Lower leg skin (tissue), 4 donors: ENCODE measurements at places on chromosomes 2 and 18. TPM values are rescaled to one million over a fixed set of nuclear protein-coding genes. Genes with fewer than 3 reads are reported as not detected.

The COL4A4 gene
- total RNA-seq: 0.04 TPM

DNA sequence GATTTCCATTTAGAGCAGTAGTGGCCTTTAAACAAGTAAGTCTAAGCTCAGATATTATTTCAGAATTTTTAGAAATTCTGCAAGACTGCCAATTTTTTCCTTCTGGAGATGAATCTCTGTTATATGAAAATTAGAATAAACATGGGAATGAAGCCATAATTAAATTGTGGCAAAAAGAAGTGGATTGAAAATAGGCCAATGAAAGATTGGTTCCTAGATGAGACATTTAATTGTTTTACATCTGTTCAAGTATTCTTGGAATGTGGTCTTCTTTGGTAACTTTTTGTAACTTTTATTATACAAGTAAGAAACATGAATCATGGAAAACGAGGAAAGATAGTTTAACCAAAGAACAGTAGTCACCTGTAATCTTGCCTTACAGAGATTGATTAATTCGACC, 10.3 kb downstream of the CAD start:
- DNase-seq: no peak

The EPHA4 gene
- 35.2 TPM for total RNA-seq

- no peak for DNase-seq
Observed at GRCh38 chr2:154015233-154015632, 143.5 kb downstream of the GALNT13 start.

The ALK gene
- not detected for total RNA-seq

DNA sequence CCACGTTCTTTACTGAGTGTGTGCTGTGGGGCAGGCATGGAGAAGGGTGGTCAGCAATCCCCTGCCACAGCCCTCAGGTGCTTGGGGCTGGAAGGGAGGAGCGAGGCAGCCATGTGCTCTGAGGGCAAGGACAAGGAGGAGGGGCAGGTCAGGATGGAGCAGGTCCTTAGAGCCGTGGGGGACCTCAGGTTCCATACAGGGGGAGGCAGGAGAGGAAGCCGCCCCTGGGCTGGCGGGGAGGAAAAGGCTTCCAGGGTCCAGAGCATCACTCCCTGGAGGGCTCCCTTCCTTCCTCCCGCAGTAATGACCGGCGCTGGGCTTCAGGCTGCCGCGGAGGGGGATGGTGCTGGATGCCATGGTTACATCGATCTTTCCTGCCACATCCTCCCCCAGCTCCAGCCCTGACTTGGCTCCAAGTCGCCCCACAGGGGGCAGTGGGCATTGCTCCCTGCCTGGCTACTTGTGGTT, 6.6 kb downstream of the GAREM2 start:
- peak; percentile 76 for DNase-seq

DNA sequence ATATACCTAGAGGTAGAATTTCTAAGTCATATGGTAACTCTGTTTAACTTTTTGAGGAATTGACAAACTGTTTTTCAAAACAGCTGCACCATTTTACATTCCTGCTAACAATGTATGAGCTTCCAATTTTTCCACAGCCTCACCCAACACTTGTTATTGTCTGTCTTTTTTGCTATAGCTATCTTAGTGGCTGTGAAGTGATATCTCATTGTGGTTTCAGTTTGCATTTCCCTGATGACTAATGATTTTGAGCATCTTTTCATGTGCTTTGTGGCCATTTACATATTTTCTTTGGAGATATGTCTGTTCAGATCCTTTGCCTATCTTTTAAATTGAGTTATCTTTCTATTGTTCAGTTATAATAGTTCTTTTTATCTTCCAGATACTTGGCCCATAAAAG, 273.8 kb downstream of the AGPS start:
- DNase-seq: no peak

GRCh38 chr18:32276906-32277305, 87.1 kb downstream of the MEP1B start:
- DNase-seq: no peak

The DPYSL5 gene
- total RNA-seq: not detected

GRCh38 chr2:43854671-43855070, 15.9 kb downstream of the ABCG8 start:
- no peak for DNase-seq

DNA sequence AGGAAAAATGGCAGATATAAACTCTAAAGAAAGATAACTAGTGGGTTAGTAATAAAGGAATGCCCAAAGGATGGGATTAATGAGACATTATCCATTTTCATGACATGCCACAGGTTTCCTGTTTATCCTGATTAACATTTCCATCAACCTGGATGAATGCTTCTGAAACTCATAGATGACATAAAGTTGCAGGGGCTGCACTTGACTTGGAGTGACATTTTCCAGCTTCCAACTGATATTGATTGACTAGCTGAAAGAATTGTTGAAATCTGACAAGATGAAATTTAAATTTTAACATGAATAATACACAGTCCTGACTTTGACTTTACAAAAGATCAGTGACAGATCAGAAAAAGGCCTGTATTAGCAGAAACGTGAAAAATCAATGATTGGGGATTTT, 214.2 kb downstream of the DCC start:
- DNase-seq: no peak

- peak; percentile 43 for DNase-seq
Observed at GRCh38 chr18:78507217-78507616, 472.4 kb upstream of the SALL3 start.

DNA sequence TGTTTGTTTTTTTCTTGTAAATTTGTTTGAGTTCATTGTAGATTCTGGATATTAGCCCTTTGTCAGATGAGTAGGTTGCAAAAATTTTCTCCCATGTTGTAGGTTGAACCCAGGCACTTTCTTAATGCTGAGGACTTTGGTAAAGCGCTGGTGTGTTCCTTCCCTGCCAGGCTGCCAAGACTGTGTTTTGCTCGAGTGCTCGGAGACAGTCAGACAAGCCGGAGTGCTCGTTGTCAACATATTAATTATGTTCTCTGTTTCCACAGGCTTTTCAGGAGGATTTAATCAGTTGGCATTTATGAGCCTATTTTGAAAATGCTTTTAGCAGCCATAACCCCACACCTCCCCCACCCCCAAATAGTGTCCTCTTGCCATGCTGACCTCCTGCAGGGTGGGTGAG, 6.4 kb downstream of the MTCL1 start:
- no peak for DNase-seq
